Muscle of leg (tissue), 16 donors: ENCODE measurements at places on chromosomes 4 and X. TPM values are rescaled to one million over a fixed set of nuclear protein-coding genes. Genes with fewer than 3 reads are reported as not detected.

GRCh38 chr4:159105761-159106243 is 2.9 kb downstream of the RAPGEF2 start:
- DNase-seq, result peak; percentile 50

DNA sequence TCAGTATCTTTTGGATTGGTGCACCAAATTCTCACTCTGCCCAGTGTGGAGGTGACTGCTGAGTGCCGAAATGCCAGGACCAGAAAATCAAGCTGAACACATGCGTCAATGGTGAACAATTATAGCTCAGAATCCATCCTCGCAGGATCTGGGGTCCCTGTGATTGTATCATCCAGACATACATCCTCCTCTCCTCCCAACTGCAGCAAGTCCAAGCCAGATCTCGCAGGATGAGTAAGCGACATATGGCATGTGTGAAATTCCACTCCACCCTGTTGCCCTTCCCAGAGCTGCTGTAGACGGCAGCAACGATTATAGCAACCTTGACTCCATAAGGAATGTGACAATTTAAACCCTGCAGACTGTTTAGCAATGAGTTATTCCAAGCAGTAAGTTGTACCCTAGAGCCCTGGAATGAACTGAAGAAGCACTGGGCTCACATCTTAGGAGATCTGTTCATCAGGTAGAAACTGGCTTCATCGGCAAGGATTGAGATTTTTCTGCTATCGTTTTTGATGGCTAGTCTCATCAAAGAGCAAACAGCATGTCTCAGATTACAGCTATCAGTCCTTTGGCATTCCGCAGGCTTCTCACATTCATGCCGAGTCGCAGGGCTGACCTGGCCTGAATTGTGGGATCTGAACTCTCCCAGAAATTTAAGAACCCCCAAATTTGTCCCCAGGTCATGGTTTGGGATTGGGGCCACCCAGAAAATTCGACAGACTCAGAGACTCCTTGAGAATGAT is 35.5 kb upstream of the SORBS2 start:
- peak; percentile 78 for DNase-seq

- peak; percentile 32 for DNase-seq
These were observed 68.4 kb downstream of the MID2 start for GRCh38 chrX:107894038-107894437.

Gene ETDA
- not detected for total RNA-seq

Gene NDST4
- total RNA-seq, result 1.6 TPM
